ENCODE measurements at places on chromosomes 7 and 10.
A peak's percentile ranks its signal among the peaks of the same experiment; 100 is the strongest.

DNA sequence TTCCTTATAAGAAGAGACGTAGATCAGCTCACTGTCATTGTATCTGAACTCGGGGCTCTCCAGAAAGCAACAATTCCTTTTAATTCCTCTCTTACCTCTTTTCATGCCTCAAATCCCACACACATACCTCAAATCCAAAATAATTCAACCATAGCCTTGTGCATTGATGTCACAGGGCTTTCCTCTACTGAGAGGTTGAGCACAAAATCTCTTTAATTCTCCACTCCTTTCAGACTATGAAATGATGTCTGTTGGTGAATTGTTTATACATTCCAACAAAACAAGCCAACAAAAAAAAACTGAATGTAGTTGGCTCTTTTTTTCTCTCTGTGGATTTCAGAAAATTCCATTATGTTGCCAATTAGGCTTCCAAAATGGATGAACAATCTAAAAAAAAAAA is 53.2 kb downstream of the BPGM start:
- DNase-seq = no peak

GRCh38 chr10:87733081-87733480 is 73.4 kb downstream of the PAPSS2 start:
- no peak for DNase-seq

DNA sequence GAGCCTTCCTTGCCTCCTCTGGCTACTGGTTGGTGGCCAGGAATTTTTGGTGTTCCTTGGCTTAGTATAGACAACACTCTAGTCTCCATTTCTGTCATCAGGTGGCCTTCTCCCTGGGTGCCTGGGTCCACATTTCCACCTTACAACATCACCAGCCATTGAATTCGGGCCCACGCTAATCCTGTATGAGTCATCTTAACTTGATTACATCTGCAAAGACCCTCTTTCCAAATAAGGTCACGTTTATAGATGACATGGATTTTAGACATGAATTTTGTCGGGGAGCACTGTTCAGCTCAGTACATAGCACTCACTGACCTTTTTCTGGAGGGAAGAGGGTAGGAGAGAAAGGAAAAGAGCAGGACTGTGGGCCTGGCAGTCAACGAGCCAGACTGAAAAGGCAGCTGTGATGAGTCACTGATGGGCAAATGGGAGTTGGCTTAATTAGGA is 39.4 kb downstream of the MMRN2 start:
- no peak for DNase-seq

- DNase-seq = no peak
Measured at GRCh38 chr7:53917637-53918036, 624.5 kb upstream of the VSTM2A start.

GRCh38 chr10:96660297-96660696 is 60.0 kb downstream of the PIK3AP1 start:
- no peak for DNase-seq

DNA sequence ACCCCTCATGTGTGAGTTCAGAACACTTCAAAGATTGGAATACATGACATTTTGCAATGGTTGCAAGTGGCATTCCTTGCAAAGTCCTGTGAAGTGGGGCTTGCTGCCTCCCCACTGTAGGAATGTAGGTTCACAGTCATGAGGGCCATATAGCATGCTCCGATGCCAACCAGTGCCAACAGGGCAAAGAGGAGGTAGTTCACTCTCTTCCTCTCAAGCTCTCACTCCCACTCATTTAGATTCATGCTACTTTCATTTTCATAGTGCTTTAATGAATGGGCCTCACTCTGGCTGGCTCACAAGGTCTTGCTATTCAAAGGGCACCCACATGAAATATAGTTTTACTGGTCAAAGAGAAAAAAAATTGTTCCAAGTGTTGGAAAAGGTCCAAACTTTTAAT is 169.9 kb upstream of the AOAH start:
- DNase-seq = no peak

- no peak for DNase-seq
Measured at GRCh38 chr7:82631998-82632397, 188.4 kb upstream of the CACNA2D1 start.

- no peak for DNase-seq
Measured at GRCh38 chr7:136555933-136556332, 312.5 kb upstream of the CHRM2 start.

GRCh38 chr7:158676906-158677305 is 27.7 kb downstream of the NCAPG2 start:
- DNase-seq = no peak

DNA sequence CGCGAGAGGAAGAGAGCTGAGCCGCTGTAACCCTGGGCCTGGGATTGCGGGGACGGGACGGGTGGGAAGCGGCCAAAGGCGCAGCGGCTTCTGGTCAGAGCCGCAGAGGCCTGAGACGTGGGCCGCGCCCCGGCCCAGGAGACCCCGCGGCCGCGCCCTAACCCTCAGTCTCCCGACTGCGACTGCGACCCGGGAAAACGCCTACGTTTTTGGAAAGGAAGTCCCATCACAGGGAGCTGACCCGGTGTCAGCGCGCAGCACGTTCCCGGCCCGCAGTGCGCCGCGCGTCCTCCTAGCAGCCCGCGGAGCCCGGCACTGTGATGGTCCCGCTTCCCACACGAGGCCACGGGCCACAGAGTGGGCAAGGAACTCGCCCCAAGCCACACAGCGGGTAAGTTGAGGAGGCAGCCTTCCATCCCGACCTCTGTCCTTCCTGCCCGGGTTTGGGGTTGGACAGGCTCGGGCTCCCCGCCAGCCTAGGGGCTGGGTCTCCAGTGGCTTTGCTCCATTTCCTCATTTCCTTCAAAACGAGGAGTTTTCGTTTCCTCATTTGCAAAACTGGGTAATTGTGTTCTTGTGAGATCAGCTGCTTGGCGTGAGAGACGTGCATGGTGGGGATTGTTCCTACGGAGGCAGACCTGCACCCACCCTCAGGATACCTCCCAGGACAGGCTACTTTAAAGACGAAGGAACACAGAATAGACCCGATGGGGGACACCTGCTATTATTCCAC is 1.2 kb downstream of the GPNMB start:
- DNase-seq = no peak

DNA sequence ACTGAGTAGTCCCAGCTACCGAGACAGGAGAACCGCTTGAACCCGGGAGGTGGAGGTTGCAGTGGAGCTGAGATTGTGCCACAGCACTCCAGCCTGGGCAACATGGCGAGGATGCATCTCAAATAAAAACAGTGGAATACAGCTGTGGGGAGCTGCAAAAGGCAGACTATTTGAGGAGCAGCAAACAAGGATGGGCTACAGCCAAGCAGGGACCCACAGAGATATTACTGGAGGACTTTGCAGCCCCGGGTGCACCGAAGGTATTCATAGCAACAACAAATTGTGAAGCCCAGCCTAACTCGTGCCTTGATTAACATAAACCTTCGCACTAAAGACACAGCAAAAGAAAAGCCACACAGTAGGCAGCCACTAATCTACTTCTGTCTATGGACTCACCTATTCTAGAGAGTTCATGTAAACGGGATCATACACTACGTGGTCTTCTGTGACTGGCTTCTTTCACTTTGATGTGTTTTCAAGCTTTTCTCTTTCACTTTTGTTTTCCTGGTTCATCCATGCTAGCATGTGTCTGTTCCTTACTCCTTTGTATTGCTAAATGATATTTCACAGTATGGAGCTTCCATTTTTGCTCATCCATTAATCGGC is 34.0 kb downstream of the PODXL start:
- no peak for DNase-seq

- DNase-seq = peak; percentile 54
Measured at GRCh38 chr10:116796910-116797513, 52.3 kb upstream of the ENO4 start.

DNA sequence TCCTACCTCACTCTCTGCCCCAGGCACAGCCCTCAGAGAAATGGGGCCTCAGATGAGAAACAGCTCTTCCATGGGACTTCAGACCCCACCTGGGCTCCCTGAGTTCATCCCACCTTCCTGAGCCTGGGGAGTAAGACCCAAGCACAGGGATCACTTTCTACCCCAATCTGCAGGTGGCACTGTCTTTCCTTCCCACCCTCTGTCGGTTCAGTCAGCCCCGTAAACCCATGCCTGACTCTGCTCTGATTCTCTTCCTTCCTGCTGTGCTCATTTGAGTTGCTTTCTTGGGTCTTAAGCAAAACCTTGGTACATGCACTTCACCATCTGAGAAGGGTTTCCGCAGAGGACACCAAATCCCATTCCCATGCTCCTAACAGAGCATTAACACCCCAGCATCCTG is 306.4 kb upstream of the CDC14C start:
- no peak for DNase-seq

- DNase-seq = peak; percentile 69
Measured at GRCh38 chr7:142795339-142795863, 24.6 kb downstream of the PRSS2 start.

GRCh38 chr10:84204610-84205009 is 10.3 kb downstream of the CDHR1 start:
- DNase-seq = no peak

- DNase-seq = no peak
Measured at GRCh38 chr10:80144696-80145131, 12.2 kb downstream of the PLAC9 start.

DNA sequence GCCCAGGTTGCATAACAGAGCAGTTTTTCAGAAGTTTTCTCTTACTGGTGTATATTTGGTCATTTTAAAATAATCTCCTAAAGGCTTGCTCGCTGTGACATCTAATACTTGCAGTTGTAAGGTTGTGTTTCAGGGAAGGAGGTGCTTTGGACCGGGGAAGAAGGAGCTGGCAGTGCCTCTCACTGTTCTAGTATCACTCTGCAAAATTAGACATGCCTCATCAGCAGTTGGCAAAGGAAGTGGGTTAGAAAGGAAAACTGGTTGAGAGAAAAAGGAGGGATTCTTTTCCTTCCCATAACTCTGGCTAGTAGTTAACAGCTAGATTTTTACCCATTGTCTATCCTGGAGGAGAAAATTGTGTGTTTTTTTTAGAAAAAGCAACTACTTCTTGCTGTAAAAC is 34.8 kb downstream of the CUL1 start:
- DNase-seq = no peak

DNA sequence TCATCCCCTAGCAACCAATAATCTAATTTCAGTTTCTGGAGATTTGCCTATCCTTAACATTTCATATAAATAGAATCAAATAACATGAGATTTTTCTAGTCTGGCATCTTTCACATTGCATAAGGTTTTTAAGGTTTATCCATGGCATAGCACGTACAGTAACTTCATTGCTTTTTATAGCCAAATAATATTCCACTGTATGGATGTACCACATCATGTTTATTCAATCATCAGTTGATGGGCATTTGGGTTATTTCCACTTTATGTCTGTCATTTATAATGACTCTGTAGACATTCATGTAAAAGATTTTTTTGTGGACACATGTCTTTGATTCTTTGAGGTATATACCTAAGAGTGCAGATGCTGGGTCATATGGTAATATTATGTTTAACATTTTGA is 1052.6 kb downstream of the DNAJB9 start:
- no peak for DNase-seq

DNA sequence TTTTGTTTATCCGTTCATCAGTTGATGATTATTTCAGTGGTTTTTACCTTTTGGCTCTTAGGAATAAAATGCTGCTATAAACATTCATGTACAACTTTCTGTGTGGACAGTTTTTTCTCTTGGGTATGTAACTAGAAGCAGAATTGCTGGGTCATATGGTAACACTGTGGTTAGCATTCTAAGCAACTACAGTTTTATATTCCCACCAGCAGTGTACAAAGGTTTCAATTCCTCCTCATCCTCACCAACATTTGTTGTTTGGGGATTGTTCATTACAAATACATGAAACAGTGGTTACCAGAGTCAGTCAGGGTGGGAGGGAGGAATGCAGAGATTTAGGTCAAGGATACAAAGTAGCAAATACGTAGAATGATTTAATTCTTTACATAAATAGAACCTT is 97.0 kb downstream of the NPSR1 start:
- no peak for DNase-seq

DNA sequence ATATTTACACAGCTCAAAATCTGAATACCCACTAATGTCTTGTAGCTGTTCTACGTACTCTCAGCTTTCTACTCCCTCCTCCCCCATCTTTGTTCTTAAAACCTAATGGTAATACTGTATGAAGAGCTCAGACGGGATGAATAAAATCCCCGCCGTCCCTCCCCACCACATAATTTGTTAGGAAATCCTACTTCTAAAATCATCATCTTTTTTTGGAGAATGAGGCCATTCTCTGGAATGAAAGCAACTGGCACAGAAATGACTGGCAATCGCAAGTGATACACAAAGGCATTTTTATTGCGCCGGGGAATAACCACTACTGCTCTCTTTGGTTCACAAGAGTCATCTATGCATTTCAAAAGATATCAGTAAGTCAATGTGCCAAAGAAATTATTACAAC is 27.3 kb downstream of the SLC35B4 start:
- no peak for DNase-seq

DNA sequence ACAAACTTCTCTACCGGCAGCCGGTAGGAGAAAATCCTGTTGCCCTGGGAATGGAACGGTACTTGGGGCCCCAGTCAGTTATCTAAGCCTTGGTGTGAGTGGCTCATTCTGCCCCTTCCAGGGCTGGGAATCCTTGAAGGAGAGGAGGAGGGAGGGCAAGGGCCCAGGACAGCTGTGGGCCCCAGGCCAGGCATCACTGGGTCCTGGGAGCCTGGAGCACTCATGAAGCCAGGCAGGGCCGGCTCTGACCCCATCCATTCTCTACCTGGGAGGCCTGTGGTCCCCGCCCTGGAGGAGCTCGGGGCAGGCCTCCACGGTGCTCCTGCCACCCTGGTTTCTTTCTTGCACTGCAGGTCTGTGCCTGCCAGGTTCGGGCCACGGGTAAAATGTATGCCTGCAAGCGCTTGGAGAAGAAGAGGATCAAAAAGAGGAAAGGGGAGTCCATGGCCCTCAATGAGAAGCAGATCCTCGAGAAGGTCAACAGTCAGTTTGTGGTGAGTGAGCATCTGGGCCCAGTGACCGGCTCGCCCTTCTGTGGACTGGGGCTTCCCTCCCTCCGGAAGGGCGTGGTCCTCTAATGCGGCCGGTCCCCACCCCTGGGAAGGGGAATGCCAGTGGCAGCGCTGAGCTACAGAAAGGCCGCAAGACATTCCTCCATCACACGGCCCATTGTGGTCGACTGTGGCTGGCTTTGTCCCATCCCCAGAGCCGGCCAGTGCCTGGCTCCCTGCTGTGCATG is 111.3 kb downstream of the RGS10 start:
- no peak for DNase-seq

DNA sequence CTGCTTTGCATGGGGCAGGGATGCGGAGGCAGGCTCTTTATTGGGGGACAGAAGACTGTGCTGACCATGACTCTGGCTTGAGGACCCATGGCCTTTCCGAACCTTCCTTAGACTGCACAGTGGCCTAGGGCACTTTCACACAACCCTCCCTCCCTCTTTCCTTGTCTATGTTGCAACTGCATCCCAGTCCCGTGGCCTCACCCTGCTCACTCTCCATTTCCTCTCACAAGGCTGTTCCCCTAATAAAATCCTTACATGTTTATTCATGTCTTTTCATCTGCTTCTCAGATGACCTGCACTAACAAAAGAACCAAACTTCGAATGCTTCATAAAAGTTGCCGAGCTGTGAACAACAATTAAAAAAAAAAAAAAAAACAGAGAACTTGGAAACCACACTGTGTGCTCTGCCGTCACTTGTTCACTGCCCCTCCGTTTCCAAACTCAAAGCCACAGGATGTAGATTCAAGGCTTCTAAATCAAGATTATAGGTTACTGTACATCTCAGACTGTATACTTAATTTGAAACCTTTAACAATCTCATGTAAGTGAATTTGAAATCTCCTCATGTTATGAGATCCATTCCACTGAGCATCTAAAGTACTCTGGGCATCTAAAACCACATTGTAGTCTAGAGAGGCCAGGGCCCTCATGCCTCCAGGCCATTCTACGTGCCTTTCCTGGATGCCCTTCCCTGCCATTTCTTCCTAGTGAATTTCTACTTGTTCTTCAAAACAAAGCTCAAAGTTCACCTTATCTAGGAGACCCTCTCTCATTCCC is 265.9 kb downstream of the SNX13 start:
- no peak for DNase-seq

All from stimulated activated CD4-positive, alpha-beta T cell treated with anti-CD3 and anti-CD28 coated beads, Interleukin-2, amount 100 ng/mL, for 4 hours (primary cell).